ENCODE measurements at places on chromosomes 2 and 18.

DNA sequence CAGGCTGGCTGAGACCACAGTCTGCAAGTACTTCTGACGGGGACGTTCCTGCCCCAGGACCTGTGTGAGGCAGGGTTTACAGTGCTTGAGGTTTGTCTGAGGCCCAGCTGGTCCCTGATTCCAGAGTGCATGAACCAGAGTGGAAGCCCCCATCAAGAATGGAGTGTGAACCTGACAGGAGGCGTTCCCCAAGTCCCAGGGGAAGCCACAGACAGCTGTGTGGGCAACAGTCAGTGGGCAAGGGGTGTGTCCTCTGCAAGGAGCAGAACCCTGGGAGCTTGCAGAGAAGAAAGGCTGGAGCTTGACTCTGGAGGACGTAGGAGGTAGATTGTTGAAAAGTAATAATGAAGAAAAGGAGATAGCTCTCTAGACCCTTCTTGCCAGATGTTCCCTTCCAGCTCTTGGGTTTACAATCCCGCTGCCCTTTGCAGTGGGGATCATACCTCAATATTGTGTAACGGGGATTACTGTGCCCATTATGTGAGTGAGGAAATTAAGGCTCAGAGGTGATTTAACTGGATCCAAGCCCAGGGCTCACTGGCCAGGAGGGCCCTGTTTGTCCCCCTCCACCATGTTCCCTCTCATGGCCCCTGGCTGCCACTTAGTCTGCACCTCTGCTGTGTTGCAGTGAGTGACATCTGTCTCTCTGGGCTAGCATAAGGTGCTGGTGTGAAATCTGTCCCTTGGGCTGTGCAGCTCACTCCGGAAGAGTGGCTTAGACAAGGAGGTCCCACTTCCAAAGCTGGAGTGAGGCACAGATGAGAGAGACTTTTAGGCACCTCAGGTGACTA, 6.2 kb downstream of the DBI start:
- H3K27ac ChIP-seq = no peak overlapping the region
- no peaks in the 10 kb centered on the region for H3K27me3 ChIP-seq
- H3K4me1 ChIP-seq = peaks cover 2% of the 10 kb centered on the region

DNA sequence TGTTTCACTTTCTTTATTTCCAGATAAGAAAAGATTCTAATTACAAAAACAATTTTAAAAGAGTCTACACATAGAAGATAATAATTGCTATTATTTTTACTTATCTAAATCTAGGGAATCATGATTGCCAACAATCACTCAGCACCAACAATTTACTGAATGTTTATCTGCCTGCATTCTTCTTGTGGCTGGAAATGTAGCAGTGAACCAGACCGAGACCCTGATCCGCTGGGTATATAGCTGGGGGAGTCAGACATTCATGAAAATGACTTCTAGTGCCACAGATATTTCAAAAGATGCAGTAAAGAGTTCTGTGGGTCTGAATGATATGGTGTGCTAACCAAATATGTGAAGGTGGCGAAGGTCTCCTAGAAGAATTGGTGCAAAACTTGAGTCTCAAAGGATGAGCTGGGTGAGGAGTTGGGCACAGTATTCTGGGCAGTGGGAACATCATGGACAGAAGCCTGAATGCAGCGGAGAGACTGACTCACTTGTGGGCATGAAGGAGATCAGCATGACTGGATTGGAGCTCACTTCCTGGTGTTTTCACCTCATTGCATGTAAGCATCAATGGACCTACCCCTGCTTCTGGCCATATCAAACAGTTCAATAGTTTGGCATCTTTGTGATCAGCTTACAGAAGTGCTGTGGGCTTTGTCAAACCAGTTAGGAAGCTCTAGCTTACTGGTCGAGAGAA, 26.1 kb upstream of the FN1 start:
- peaks cover 15% of the 10 kb centered on the region for H3K4me1 ChIP-seq
- no peak for DNase-seq
- no peaks in the 10 kb centered on the region for H3K27me3 ChIP-seq
- H3K4me3 ChIP-seq = no peak overlapping the region
- no peaks in the 10 kb centered on the region for H3K36me3 ChIP-seq

- no peak for DNase-seq
- no peaks in the 10 kb centered on the region for H3K4me1 ChIP-seq
- no peak overlapping the region for H3K4me3 ChIP-seq
- no peaks in the 10 kb centered on the region for H3K36me3 ChIP-seq
- peaks cover 5% of the 10 kb centered on the region for H3K27me3 ChIP-seq
- no peak overlapping the region for H3K27ac ChIP-seq
Observed at GRCh38 chr18:57054891-57055290, 92.0 kb upstream of the BOD1L2 start.

DNA sequence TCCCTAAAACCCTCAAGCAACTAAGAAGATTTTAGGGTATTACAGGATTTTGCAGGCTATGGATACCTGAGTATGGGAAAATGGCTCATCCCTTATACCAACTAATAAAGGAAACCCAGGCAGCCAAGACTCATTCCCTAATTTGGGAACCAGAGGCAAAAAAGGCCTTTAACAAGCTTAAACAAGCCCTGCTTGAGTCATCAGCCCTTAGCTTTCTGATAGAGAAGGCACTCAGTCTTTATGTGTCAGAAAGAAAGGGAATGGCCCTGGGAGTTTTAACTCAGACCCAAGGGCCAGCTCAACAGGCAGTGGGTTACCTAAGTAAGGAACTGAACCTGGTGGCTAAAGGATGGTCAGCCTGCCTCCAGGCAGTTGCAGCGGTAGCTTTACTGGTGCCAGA, 96.9 kb upstream of the RMP24 start:
- no peaks in the 10 kb centered on the region for H3K27me3 ChIP-seq
- H3K4me1 ChIP-seq = no peaks in the 10 kb centered on the region
- no peaks in the 10 kb centered on the region for H3K36me3 ChIP-seq
- DNase-seq = no peak
- H3K4me3 ChIP-seq = no peak overlapping the region

DNA sequence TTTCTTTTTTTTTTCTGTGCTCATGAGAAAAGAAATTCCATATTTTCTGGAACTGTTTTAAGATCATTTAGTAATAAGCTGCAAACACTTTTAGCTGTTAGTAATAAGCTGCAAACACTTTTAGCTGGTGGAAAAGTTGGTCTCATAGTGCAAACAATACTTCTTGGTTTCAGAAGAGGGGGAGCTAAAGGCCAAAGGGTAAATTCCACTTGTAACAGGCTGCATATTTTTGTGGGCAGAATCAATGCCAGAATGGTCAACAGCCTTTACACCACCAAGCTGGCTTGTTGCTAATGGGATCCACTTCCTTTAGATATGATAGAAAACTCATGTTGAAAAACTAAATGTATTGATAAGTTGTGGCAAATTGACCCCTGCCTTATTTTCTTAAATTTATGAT, 356.8 kb downstream of the NR4A2 start:
- no peaks in the 10 kb centered on the region for H3K4me1 ChIP-seq
- DNase-seq = no peak
- H3K27ac ChIP-seq = no peak overlapping the region
- H3K36me3 ChIP-seq = no peaks in the 10 kb centered on the region
- no peaks in the 10 kb centered on the region for H3K27me3 ChIP-seq
- no peak overlapping the region for H3K4me3 ChIP-seq

DNA sequence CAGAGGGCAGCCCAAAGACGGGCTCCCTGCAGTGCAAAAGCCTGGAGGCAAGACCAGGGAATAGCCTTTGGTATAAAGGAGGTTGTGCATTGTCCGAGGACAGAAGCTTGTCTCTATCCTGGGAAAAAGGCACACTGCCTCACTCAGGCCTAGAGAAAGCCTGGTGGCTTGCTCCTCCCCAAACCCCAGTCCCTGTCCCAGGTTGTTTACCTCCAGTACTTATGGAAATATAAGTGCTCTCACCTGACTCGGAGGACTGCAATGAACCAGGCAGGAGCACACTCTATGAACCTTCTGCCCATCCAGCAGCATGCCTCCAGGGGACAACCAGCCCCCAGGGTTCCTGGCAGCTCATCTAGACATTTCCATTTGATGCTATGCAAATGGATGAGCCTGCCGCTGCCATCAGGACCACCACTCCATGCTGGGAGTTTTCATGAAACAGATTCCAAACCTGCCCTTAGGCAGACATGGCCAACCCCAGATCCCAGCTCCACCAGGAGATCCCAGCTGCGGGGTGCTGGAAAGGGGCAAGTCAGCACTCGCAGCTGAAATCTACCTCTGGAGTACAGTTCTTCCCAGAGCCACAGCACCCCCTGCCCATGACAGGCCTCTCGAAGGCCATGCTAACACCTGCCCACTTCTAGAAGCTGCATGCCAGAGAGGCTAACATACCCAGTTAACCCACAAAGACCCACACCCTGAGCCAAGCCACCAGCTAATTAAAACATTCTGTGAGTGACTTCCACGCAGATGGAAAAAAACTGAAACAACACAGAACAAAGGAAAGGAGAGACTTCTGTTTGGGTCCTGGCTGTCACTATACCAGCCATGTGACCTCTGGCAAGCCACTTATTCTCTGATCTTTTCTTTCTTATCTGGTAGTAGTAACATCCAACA, 101.7 kb downstream of the TTC32 start:
- no peaks in the 10 kb centered on the region for H3K36me3 ChIP-seq
- no peaks in the 10 kb centered on the region for H3K27me3 ChIP-seq
- no peak overlapping the region for H3K4me3 ChIP-seq
- H3K27ac ChIP-seq = no peak overlapping the region
- no peak for DNase-seq

DNA sequence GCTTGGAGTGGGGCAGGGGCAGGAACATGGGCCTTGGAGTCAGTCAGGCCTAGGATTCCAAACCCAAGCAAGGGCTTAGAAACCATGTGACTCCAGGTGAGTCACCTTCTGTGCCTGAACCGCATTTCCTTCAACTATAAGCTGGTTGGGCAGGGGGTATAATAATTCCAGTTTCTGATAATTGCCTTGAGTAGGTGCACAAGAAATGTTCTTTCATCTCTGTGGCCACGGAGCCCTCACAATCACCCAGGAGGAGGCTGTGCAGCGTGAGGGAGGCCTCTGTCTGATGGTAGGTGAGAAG, 112.1 kb upstream of the HAAO start:
- no peaks in the 10 kb centered on the region for H3K36me3 ChIP-seq
- no peak overlapping the region for H3K27ac ChIP-seq
- no peak for DNase-seq
- no peak overlapping the region for H3K4me3 ChIP-seq

DNA sequence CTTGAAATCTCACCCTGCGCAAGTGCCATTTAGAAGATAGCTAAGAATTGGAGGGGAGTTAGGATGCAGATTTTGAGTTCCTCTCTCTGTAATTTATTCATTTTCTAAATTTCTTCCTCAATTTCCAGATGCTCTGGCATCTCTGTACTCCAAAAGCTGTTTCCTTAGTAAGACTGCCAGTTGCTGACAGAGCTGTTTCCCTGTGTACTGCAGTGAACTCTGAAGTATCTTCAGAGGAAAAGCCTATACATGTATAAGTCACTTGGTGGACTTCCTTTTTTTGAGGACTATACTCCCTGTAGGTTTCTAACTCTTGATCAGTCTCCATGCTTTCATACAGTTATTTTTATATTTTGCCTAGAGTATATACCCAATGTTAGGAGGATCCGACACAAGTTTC, 1.5 kb upstream of the RESP18 start:
- no peaks in the 10 kb centered on the region for H3K36me3 ChIP-seq
- H3K27me3 ChIP-seq = no peaks in the 10 kb centered on the region
- H3K4me3 ChIP-seq = no peak overlapping the region
- H3K27ac ChIP-seq = no peak overlapping the region
- no peak for DNase-seq

DNA sequence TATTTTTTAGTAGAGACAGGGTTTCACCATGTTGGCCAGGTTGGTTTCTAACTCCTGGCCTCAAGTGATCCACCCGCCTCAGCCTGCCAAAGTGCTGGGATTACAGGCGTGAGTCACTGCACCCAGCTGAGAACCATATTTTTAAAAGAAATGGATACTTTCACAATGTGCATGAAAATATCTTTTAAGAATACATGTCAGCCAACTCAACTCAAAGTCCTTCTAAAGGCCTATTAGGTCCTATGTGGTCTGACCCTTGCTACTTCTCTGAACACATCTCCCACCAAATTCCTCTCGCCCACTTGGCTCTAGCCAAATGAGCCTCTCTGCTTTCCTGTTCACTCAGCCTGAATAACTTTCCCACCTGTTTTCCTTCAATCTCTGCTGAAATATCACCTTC, 119.6 kb downstream of the MTX2 start:
- DNase-seq = no peak
- H3K27me3 ChIP-seq = no peaks in the 10 kb centered on the region
- H3K27ac ChIP-seq = no peak overlapping the region

GRCh38 chr2:127523269-127523939, 2.9 kb downstream of the IWS1 start:
- no peak for DNase-seq
- H3K36me3 ChIP-seq = peaks cover 26% of the 10 kb centered on the region
- no peak overlapping the region for H3K27ac ChIP-seq
- H3K27me3 ChIP-seq = no peaks in the 10 kb centered on the region

DNA sequence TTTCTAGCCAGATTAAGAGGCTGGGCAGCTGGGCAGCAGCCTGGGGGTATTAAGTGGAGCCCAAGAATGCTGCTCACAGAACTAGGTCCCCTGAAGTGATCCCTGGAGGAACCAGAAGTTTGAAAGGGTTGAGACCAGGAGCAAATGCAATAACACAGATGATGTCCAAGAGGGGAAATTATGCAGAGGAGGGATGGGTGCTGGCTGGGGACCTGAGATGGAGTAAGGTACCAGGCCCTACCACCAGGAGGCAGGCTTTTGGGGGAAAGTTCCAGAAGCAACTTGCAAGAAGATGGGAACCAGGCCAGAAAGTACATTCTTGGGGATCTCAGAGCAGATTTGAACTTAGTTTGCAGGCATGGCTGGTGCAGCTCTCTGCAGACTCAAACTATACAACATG, 175.1 kb downstream of the NCK2 start:
- no peak overlapping the region for H3K4me3 ChIP-seq
- no peaks in the 10 kb centered on the region for H3K27me3 ChIP-seq
- no peaks in the 10 kb centered on the region for H3K36me3 ChIP-seq
- no peaks in the 10 kb centered on the region for H3K4me1 ChIP-seq
- H3K27ac ChIP-seq = no peak overlapping the region

Measured in lung (tissue), 17 donors.